ENCODE measurements at places on chromosomes 3 and 15.
A peak's percentile ranks its signal among the peaks of the same experiment; 100 is the strongest.

DNA sequence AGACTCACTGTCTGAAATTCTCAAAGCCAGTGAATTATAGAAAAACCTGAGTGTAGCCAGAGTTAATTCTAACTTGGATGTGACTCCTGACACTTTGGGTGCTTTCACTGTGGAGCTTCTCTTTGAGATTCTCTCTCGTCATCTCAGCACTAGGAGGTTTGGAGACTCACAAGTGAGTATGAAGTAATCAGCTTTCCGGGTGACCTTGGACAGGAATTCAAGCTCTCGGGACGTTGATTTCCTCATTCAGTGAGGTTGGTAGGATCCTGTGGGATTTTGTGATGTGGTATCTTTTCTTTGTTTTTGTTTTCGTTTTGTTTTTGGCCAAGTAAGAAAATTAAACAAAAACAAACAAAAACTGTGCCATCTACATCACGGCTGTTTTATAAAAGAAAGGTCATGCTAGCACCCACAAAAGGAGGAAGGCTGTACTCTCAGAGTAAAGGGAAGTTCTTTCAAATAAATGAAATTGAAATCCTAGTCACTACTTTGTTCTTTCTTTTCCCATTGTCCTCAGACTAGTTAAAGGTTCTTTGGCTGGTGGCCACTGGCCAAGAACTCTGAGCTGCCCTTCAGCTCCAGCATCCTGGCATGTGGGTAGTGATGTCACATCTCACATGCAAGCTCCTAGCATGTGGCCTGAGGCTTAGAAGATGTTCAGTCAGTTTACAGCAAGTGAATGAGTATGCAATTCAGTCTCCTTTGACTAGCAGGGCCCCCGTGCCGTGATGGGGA is 263.3 kb upstream of the TPM1 start:
- no peak for DNase-seq

- DNase-seq = no peak
These were observed 155.2 kb upstream of the C2CD4B start for GRCh38 chr15:62320259-62320658.

DNA sequence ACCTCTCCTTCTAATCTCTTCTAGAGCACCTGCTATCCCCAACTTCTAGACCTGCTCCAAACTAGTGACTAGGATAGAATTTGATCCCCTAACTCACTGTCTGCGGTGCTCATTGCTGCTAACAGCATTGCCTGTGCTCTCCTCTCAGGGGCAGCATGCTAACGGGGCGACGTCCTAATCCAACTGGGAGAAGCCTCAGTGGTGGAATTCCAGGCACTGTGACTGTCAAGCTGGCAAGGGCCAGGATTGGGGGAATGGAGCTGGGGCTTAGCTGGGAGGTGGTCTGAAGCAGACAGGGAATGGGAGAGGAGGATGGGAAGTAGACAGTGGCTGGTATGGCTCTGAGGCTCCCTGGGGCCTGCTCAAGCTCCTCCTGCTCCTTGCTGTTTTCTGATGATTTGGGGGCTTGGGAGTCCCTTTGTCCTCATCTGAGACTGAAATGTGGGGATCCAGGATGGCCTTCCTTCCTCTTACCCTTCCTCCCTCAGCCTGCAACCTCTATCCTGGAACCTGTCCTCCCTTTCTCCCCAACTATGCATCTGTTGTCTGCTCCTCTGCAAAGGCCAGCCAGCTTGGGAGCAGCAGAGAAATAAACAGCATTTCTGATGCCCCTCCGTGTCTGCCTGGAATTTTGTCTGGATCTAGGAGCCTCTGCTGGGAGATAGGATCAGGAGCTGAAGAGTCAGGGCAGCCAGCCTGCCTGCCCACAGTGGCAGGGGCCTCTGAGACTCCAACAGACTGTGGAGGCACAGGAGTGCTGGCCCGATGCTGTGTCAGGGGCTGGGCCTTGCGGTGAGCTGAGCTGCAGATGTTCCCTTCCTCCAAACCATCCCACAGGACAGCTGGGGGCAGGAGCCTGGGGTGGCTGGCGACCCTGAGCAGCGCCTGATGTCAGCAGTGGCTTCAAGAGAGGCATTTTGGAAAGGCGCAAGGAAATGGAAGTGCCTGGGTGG is 3.0 kb downstream of the ISLR start:
- DNase-seq = peak; percentile 56

- no peak for DNase-seq
These were observed 35.7 kb downstream of the PYGO1 start for GRCh38 chr15:55552451-55552850.

GRCh38 chr15:80384432-80384831 is 19.8 kb upstream of the ARNT2 start:
- DNase-seq = no peak

- DNase-seq = no peak
These were observed 26.7 kb downstream of the SYNM start for GRCh38 chr15:99131441-99132023.

GRCh38 chr3:113847664-113848461 is 9.3 kb downstream of the GRAMD1C start:
- DNase-seq = no peak

GRCh38 chr3:132321304-132321703 is 4.1 kb downstream of the ACP3 start:
- no peak for DNase-seq

GRCh38 chr3:70916375-70917055 is 604.1 kb upstream of the MDFIC2 start:
- no peak for DNase-seq

- no peak for DNase-seq
These were observed 80.9 kb upstream of the FAM98B start for GRCh38 chr15:38373016-38373415.

Data from retina (tissue), 1 donor.